Neuronal stem cell (in vitro differentiated cells): ENCODE measurements at places on chromosomes 7 and 10.

DNA sequence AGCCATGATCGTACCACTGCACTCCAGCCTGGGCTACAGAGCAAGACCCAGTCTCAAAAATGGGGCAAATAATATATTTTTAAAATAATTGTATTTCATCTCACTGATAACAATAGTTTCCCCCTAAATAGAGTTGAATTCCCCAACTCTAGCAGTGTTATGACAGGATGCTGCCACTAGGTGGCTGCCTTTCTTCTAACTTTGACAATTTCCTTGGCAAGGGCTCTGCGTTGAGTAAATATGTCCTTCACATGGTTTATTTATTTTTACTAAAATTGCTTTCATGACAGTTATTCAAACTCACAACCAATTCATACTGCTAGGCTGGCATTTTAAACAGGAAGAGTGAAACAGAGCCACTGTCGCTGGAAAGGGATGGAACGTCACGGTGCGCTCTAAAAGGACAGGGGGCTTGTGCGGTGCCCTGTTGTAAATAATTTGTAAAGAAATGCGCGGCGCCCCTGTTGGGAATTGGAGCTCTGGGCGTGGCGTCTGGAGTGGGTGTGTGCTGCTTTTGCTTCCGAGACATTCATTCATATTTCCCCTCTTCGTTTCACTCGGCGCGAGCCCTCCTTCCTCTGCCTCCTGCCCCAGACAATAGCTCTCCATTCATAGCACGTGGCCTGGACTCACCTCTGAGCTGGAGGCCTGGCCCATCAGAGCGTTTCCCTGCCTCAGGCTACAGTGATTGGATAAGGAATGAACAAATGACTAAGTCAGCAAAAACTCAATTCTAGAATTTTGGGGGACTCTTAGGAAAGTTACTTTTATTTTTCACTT, 20.5 kb upstream of the PITRM1 start:
- peak; percentile 50 for DNase-seq

DNA sequence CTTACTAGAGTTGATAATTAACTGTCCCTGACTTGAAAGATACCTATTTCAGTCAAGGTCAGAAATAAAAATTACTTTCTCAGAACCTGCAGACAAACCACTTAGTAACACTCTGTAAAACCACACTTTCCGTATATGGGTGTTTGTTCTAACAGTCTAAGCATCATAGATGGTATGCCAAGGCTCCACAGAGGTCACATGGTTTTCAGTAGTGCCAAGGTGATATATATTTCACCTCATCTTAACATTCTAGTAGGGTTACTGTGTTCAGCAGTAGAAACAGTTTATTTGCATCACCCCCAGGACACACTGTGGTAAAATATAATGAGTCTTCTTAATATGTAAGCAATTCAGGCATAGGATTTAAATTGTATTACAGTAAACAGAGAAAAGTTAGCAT, 61.5 kb downstream of the KCND2 start:
- no peak for DNase-seq

GRCh38 chr10:108911814-108912541, 1011.3 kb downstream of the XPNPEP1 start:
- DNase-seq: peak; percentile 85

DNA sequence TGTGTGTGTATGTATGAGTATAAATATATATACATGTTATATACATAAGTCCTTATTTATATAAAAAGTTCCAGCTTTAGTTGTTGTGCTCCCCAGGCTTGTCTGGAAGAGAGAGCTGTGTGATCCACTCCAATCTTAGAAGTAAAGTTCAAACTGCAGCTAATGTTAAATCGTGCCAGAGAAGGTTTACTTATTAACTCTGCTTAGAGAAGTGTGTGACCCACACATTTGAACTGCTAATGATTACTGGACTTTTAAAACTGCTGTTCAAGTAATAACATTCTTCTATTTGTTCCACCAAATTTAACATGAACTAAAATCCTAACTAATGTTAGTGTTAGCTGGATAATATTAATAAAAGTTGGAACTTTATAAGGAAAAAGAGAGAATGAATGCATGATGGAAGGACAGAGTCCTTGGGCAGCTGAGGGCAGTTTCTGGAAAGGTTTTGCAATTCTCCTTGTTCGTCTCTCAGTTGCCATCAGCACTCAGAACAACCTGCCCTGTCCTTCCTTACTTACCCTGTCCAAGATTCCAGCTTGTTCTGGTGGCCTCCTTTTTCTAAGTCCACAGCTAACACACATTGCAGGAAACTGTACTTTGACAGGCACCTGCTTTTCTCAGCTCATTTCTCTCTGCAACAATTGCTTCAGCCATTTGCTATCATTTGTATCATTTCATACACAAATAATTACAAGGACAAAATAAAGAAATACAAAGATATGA, 162.6 kb downstream of the FAM107B start:
- no peak for DNase-seq

DNA sequence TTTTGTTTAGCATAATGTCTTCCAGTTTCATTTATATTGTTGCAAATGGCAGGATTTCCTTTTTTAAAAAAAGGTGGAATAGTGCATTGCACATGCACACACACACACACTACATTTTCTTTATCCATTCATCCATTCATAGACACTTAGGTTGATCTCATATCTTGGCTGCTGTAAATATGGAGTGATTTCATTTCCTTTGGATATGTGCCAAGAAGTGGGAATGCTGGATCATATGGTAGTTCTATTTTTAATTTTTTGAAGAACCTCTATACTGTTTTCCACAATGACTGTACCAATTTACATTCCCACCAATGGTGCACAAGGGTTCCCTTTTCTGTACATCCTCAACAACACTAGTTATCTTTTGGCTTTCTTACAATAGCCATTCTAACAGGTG, 68.9 kb downstream of the EBLN1 start:
- DNase-seq: no peak

DNA sequence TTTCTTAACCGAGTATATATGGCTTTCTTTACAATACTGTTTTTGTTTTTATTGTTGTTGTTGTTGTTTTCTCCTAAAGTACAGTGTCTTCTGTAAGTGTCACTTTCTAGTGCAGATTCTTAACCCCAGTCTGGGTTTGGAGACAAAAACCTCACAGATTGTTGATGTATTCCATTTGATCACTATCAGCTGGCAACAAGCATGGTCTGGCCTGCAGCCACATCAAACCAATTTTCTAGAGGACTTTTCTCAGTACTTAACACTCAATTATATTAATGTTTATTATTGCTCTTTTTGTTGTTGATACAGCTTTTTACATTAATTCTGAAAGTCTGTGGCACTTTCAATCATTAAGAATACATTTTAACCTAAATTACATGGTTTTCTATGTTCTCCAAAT, 17.1 kb downstream of the LRRN3 start:
- no peak for DNase-seq

GRCh38 chr10:14608381-14609001, 166.2 kb downstream of the FAM107B start:
- no peak for DNase-seq

DNA sequence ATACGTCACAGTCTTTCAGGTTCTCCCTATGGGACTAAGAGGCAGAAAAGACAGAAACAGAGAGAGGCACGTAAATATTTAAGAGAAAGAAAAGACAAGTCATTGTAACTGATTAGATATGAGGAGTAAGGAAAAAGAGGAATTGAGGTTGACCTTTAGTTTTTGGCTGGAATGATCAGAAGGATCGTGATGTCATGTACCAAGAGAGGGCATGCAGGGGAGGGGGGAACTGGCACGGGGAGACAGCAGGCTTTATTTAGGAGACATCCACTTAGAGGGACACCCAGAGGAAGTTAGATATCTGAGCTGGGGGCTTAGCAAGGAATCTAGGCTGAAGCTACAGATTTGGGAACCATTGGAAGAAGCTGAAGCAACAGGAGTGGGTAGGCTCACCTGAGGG, 9.2 kb upstream of the LRRC20 start:
- no peak for DNase-seq

DNA sequence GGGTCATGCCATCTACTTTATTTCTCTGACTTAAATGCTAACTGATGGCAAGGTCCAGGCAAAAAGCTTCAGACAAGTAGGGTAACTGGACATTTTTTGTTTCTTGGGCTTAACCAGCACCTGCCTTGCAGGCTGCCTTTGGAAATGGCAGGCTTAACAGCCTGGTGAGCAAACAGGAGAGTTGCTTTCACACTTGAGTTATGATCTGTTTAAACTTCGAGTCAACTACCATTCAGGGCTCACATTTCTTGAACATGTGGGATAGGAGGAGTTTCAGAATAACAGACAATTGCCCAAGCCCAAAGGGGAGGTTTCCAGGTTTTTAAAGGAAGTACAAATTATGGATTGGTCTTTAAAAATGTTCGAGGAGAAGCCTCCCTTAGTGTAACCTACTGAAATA, 724.6 kb upstream of the SORCS1 start:
- DNase-seq: no peak

DNA sequence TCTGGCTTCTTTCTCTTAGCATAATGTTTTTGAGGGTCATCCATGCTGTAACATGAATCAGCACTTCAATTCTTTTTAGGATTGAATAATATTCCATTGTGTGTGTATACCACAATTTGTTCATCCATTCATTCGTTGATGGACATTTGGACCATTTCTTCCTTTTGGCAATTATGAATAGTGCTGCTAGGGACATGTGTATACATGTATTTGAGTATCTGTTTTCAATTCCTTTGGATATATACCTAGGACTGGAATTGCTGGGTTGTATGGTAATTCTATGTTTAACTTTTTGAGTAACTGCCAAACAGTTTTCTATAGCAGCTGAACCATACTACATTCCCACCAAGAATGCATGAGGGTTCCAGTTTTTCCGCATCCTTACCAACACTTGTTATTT, 39.2 kb downstream of the GBF1 start:
- DNase-seq: no peak

DNA sequence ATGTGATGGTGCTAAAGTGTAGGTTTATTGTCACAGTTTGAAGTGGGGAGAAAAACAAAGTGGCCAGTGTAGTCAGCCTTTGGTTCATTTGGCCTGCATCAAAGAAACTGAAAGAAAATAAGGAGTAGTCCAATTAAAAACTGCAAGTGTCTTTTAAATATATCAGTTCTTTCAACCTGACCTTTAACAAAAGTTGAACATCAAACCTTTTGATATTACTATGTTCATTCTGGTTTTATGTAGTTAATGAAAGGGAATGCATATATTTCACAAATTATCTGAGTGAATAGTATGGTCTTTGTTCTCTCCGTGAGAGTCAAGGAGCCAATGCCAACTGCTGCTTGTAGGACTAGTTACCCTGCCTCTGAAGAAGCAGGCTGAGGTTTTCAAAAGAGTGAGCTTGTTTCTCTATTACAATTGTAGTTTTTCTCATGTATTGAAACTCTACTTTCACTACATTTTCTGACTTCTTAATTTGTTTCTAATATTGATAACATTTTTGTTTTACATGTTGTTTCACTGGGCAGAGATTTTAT, 1160.8 kb upstream of the LRRTM3 start:
- no peak for DNase-seq

- no peak for DNase-seq
Observed at GRCh38 chr10:75959209-75959608, 527.8 kb downstream of the LRMDA start.

DNA sequence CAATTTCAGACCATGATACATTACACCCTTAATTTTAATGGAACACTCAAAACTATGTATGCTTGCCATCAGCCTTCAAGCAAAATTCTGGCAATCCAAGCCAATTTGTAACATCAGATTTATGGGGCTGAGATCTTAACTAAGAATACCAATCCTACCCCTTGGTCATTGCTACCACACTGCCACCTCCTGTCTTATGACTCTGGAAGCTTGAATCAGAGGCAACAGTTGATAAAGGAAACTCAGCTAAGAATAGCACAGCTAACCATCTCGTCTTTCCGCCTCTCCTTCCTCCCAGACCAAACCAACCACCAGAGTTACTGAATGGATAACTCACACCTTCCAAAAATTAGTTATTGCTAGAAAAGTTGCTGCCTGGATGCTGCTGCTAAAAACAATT, 7.4 kb downstream of the IGF2BP3 start:
- DNase-seq: no peak

DNA sequence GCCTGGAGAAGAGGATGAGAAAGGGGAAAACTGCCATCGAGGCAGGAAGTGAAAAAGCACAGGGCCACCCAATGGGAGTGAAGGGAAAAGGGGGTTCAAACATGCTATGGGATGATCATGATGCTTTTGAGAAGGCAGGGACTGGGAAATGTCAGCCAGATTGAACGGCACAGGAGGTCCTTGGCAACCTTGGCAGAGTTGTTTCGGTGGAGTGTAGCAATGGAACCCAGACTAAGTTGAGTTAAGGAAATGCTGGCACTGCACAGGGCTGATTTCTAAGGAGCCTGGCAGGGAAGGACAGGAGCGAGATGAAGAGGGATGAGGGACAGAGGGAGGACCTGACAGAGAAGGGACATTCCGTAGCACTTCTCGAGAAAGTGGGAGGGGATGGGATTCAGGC, 101.4 kb downstream of the PIP4K2A start:
- DNase-seq: no peak
